ENCODE measurements at places on chromosomes 2 and 18. TPM values are rescaled to one million over a fixed set of nuclear protein-coding genes. Genes with fewer than 3 reads are reported as not detected.

DNA sequence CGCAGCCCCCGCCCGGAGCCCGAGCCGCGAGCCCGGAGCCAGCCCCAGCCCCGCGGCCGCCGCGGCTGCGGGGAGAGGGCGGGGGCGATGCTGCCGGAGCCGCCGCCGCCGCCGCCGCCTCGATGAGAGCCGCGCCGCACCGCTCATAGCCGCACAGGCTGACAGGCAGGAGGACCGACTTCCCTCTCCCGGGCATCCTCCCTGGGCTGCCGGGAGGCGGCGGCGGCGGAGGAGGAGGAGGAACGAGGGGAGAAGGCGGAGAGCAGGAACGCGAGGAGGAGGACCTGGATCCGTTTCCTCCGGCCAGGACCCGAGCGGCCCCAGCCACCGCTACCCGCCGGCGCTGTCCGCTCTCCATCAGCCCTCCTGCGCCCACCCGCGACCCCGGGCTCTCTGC, 370 bp downstream of the KLHL29 start:
- peak; percentile 82 for DNase-seq

DNA sequence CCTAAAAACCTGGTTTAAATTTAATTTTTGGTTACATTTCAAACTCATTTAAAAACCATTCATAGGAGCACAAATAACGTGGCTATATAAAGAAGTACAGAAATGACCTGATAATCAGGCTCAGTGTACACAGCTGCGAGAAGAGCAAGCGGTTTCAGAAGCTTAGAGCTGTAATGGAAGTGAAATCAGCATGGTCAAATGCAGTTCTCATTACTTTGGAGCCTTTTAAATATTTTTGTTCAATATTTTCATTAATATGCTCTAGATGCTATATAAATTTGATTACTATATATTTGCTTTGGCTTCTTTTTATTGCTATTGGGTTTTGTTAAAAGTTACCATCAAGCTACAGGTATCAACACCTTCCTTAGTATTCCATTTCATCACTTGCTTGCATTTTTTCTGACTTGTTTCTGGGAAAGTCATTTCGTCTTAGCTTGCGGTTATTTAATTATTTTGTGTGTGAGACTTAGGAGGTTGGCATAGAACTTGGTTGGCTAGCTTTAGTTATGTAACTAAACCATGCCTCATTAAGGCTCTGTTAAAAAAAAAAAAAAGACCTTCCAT, 58.7 kb downstream of the AFTPH start:
- DNase-seq = no peak

LYG2 gene
- total RNA-seq = not detected

DNA sequence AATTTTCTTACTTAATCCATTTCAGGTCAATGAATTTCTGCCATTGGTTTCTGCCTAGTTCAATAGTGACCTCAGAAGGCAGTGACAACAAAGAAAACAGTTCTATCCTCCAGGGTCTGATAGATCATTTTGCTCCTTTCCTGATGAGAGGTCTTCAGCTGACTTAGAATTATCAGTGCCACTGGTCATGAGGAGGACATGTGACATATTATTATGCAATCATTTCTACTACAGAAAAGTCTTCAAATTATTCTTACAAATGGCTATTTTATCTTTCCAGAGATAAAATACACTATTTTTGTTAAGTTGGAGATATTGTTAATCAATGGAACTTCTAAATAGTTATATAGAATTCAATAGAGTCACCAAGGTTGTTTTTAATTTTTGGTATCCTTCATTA, 360.0 kb upstream of the GALNT5 start:
- DNase-seq = no peak

DNA sequence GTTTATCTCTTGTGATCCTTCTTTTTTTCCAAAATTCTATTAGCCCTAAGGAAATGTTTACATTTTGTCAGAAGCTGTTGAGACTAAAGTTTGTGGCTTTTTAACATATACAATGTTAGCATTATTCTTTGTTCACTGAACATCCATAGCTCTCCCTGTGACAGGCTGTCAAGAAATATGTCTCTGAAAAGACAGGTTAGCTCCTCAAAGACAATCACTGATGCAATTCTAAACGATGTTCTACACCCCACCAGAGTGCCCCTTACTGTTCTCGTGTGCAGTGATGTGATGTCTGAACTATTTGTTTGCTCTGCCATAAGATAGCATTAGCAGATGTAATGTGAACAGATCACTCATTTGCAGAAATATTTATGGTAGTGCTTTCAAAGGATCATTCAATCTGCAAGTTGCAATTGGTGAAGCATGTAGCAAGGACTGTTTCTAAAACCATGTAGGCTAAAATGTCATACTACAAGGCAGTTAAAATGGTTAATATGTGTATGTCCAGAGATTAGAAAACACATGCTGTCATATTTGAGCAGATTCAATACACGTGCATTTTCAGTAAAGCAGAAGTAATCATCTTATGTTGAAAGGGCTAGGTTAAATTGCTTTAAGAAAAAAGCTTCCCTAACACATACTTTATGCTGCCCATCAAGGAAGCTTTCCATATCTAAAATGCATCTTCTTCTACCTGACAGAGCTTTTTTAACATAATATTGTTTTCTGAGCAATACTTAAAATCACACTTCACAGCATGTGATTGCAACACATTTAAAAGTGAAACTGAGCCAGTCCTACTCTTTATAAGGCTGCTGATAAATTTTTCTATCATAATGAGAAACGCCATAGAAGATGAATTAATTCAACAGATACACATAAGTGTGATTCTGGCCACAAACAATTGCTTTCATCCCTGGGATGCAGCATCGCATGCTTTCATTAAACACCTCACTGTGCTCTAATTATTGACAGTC, 285.7 kb upstream of the UBE2E3 start:
- DNase-seq = no peak

- DNase-seq = no peak
These were observed 125.6 kb downstream of the AFF3 start for GRCh38 chr2:100016756-100017155.

- DNase-seq = no peak
These were observed 46.1 kb upstream of the SH3BP4 start for GRCh38 chr2:234905547-234906265.

GRCh38 chr2:3608373-3609278, 13.7 kb downstream of the COLEC11 start:
- peak; percentile 52 for DNase-seq

GPR45 gene
- not detected for total RNA-seq

DNA sequence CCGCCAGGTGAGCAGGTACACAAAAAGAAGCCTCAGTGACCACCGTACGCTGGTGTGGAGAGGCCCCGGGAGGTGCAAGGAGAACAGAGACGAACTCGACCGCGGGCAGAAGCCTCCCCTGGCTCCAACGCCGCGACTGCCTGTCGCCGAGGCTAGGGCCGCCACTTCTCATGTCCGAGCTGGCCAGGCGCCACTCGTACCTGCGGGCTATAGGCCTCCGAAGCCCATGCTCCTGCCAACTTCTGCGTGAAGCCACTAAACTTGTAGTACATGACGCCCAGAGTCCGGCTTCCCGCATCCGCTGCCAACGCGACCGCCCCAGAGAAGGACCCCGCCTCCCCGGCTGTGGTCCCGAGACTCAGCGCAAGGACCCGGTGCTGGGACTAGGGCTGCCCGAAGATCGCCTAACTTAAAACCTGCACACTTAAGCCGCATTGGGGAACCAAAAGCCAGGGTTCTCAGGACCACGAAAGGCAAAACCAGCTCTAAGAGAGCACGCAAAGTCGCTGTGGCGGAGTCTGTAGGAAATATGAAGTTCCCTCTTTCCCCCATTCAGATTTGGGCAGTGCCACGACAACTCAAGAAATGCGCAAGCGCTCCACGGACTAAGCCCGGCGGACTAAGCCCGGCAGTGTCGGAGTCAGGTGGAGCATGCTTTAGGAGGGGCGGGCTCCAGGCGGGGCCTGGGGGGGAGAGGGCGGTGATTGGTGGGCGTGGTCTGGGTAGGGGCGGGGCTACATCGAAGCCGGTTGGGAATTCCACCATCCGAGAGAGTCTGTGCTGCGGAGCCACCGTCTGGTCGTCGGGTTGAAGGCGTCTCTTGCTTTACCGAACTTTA, at the start of gene COX7A2L:
Gene COX7A2L (minus strand): TSS at position 328 of the 838 bp plus-strand sequence. CDS start 56 bp downstream, at position 272.
- DNase-seq = peak; percentile 97

SKA1 gene
- total RNA-seq = 0.74 TPM

REG3A gene
- total RNA-seq = not detected

SCYGR4 gene
- not detected for total RNA-seq
